A549 treated with Mapracorat at 1 μM for 4 hours (cell line): ENCODE measurements at places on chromosomes 1 and 21. TPM values are rescaled to one million over a fixed set of nuclear protein-coding genes. Genes with fewer than 3 reads are reported as not detected.

FCRLB gene
- total RNA-seq = 1.3 to 2.1 TPM (median 1.6 TPM) in 5 replicates

EPHB2 gene
- 32.5 to 44.1 TPM (median 39.5 TPM) in 5 replicates for total RNA-seq

PLA2G2C gene
- not detected in 5 replicates for total RNA-seq

KLF17 gene
- 0.41 to 0.61 TPM (median 0.48 TPM) in 5 replicates for total RNA-seq

SH2D1B gene
- 0.13 to 0.27 TPM (median 0.15 TPM) in 4 of 5 replicates, not detected in the other for total RNA-seq

F13B gene
- total RNA-seq = not detected in 5 replicates

TNFSF4 gene
- total RNA-seq = 0.04 to 0.06 TPM in 2 of 5 replicates, not detected in the others
